KG1 (cell line): ENCODE measurements at places on chromosomes 2 and 18.

DNA sequence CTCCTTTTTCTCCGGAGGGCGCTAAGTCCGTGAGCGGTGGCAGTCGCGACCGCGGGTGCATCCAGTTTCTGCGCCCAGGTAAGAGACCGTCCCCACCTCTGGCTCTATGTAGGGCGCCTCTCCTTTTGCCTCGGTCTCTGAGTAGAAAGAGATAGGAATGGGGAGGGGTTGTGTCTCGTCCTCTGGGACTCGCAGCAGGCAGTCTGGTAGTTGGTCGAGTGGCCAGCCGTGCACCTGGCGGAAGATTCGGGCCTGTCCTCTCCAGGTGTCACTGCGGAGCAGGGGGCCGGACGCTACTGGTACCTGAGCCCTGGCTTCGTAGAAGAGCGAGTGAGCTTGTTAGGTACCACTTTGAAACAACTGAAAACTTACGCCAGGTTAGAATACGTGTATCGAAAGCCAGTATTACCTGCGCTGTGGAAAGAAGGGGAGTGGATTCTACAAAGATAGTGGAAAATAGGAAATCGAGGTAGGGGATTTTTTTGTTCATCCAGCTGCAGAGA lies 403 bp downstream of the MAP2 start:
- no peak for DNase-seq

DNA sequence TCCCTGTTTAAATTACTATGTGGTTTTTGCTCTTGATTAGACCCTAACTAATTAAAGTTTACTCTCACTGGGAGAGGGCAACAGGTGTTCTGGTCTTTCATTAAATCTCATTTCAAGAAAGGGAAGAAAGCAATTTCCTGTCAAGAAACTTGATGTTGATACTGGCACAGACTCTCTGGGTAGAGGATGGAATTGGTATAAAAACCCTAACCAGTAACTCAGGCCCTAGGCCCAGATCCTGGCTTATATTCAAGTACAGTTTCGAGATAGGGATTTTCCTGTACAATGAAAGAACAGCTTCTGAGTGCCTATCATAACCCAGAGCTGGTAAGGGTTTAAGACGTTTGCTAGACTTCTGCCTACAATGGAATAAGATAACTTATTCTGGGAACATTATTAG lies 61.6 kb upstream of the ACYP2 start:
- DNase-seq: no peak

DNA sequence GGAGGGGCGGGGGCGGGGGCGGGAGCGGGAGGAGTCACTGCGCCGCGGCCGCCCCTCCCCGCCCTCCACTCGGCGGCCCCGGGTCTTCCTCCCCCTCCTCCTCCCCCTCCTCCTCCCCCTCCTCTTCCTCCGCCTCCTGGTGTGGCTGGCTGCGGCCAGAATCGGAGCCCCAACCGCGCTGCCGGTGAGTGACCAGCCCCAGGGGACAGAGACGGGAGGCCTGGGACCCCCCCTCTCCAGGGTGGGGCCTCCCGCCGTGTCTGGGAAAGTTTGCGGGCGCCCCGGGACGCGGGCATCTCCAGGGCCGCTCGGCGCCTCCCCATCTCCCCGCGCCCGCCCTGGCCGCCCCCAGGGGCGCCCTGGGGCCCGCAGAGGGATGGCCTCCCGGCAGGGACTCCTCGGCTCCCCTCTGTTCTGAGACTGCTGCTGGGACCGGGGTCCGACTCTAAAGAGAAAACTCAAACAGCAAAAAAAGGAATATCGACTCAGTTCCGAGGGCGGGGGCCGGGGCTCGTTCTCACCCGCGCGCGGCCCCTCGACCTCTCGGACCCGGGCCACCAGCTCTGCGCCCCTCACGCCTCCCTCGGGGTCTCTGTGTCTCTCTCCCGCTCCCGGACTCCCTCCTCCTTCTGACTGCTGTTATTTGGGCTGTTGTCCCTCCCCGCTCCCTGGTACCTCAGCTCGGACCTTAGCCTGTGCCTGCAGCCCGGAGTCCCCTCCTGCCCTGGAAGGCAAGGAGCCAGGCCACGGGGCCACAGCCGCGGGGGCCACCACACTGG lies at the start of gene STON1:
Gene STON1, plus strand, starts transcription at position 122 of the 779 bp plus-strand sequence. CDS start 50,480 bp downstream, outside the sequence.
- DNase-seq: no peak

GRCh38 chr18:37294951-37295350 lies 270.6 kb downstream of the CELF4 start:
- DNase-seq: no peak

DNA sequence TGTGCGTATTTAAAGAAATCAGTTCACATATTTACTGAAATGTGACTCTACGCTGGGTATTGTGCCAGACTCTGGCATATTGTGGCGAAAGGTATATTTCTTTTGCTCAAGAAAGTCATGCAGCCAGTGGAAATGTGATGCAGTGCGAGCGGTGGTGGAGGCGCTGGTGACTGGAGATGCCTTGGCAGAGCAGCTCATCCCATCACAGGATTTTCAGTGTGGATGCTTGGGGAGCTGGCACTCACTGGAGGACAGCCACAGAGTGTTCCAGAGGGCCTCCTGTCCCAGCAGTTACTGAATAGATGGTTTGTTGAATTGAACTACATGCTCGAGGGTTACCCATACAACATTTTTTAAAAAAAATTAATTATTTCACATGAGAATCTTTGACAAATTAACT lies 117.6 kb downstream of the ZNF407 start:
- DNase-seq: no peak

GRCh38 chr18:80247393-80247841 lies at the start of gene PARD6G:
Gene PARD6G (minus strand): TSS chr18:80247514. CDS start chr18:80247348, 166 bp downstream.
- no peak for DNase-seq

- DNase-seq: no peak
These were observed 22.5 kb downstream of the SH3RF3 start for GRCh38 chr2:109151519-109151918.

DNA sequence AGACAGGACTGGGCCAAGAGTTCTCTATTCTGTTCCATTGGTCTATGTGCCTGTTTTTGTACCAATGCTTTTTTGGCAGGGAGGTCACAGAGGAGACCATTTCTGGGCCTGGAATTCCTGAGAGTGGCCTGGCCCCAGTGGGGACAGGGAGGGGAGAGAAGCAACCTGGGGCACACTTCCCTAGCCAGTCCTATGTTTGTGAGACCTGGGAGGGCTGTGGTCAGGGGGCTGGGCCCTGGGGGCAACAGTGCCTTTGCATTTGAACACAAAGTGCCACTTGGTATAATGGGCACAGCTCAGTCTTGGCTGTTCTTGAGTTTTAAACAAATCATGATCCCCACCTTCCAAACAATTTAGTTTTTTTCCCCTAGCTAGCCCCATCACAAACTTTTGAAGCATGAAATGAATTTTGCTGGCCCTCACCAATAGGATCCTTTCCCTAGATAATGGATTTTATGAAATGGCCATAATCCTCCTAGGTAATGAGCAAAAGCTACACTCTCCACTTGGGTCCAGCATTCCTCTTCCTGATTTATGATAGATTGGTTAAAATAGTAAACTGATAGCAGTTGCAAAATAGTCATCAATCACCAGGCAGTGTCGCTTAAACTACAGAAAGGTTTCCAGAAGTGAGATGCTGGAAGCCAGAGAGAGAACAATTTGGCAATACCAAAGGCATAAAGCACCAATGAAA lies 133.5 kb downstream of the GLI2 start:
- DNase-seq: no peak

GRCh38 chr18:8354304-8354703 lies 254.9 kb upstream of the RAB12 start:
- DNase-seq: no peak

DNA sequence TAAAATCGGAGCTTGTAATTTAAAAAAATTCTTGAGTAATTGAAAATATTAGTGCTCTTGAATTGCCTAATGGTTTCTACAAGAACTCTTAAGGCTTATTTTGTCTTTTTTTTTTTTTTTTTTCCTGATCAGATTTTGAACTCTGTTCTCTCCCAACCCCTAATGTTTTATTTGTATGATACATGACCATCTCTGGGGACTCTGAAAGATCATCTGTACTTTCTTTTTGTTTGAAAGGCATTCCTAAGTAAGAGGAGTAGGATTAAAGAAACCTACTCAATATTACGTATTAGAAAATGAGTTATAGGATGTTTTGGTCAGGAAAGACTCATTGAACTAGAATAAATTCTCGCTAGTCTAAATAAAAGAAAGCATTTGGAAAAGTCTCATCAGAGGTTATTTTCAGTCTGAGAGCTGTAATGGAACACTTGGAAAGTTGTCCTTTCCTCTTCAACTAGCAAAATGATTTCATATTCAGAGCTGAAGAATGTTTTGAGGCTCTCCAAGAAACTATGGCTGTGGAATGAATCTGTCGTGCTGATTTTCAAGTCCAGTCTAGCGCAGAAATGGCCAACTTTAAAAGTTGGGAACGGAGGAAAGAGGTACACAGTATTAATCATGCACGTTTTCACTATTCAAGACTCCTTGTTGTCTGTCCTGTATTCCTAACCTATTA lies 182.7 kb downstream of the PRPF40A start:
- DNase-seq: no peak

DNA sequence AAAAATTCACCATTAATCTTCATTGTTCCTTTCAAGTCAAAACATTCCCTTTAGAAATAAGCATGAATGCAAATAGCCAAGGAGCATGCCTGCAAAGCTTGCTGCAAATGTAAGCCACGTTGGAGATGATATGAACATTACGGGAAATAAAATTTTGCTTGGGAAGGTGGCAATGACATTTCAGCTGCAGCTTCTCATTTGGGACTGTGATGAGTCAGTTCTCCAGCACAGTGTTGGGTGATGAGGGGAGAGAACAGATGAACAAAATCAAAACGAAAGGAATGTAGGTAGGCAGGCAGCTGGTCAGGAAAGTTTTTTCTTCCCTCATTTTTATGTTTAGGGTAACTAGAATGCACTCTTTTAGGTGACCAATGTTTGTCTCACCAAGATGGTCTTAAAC lies 65.3 kb upstream of the CHRNA1 start:
- DNase-seq: no peak

DNA sequence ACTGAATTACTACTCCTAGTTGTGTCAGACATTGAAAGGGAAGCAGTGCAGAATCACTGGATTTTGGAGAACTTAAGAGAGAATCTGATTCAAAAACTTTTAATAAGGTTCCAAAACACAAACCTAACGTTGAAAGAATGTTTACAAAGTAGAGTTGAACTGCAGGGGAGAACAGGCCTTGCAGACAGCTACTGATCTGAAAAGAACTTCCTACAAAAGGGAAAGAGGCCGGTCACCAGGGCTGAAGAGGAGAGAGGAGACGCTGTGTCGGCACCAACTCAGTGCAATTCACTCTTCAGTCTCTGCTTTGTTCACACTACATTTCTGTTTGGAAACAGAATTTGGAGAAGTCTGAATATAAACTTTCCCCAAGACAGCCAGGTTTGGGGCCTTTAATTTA lies 124.0 kb downstream of the GAREM1 start:
- no peak for DNase-seq

DNA sequence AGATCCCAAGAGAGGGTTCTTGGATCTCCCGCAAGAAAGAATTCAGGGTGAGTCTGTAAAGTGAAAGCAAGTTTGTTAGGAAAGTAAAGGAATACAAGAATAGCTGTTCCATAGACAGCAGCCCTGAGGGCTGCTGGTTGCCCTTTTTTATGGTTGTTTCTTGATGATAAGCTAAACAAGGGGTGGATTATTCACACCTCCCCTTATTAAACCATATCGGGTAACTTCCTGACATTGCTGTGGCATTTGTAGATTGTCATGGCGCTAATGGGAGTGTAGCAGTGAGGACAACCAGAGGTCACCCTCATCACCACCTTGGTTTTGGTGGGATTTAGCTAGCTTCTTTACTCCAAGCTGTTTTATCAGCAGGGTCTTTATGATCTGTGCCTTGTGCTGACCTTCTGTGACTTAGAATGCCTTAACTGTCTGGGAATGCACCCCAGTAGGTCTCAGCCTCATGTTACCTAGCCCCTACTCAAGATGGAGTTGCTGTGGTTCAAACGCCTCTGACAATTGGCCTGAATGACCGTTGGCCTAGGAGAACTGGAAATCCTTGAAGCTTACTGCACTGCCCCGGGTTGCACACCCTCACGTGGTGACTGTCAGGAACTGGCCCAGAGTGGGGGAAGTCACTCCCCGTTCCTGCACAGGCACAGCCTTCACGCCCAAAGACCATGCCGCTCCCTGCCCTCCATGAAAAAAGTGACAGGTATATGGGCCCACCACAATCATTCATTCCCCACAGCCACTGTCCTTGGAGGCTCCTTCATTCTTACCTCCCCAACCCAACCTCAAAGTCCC lies 136.9 kb downstream of the SEPTIN10 start:
- no peak for DNase-seq

- no peak for DNase-seq
These were observed 38.7 kb upstream of the EDAR start for GRCh38 chr2:109027702-109028101.

GRCh38 chr2:186164325-186164724 lies 321.7 kb upstream of the ZC3H15 start:
- no peak for DNase-seq

GRCh38 chr18:74063023-74063422 lies 84.6 kb downstream of the FBXO15 start:
- DNase-seq: no peak

GRCh38 chr2:95037384-95037839 lies 11.9 kb downstream of the MAL start:
- no peak for DNase-seq

GRCh38 chr18:57542126-57542525 lies 44.4 kb downstream of the FECH start:
- no peak for DNase-seq

DNA sequence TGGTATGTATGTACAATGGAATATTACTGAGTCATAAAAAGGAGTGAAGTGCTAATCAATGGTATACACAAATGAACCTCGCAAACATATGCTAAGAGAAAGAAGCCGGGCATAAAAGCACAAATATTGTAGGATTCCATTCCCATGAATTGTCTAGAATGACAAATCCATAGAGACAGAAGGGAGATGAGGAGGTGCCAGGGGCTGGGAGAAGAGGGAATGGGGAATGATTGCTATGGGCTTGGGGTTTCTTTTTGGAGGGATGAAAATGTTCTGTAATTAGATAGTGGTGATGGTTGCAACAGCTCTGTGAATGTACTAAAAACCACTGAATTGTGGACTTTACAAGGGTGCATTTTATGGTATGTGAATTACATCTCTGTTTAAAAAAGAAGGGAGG lies 73.5 kb downstream of the GLI2 start:
- DNase-seq: no peak

- no peak for DNase-seq
These were observed 156.5 kb downstream of the NAPG start for GRCh38 chr18:10682368-10682714.

DNA sequence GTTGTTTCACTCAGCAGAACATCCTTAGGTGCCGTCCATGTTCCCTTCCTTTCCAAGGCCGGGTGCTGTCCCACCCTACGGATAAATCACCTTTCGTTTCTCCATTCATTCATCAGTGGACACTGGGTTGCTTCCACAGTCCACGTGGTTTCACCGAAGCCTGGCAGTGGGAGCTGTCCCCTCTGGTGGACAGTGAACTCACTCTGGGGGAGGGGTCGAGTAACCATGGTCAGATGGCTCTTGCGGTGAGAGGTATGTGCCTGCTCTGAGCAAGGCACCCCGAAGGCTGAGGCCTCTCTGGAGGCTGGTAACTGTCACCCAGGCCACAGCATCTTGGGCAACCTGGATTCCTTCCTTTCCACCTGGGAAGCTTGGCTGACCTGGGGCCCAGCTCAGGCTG lies 61.5 kb upstream of the TWIST2 start:
- DNase-seq: no peak
